NB4 (cell line): ENCODE measurements at places on chromosomes 7 and 10.
A peak's percentile ranks its signal among the peaks of the same experiment; 100 is the strongest.

- no peak for DNase-seq
Measured at GRCh38 chr7:30144657-30145306, 10.0 kb downstream of the MTURN start.

- no peak for DNase-seq
Measured at GRCh38 chr7:28483112-28483511, 70.8 kb downstream of the CREB5 start.

DNA sequence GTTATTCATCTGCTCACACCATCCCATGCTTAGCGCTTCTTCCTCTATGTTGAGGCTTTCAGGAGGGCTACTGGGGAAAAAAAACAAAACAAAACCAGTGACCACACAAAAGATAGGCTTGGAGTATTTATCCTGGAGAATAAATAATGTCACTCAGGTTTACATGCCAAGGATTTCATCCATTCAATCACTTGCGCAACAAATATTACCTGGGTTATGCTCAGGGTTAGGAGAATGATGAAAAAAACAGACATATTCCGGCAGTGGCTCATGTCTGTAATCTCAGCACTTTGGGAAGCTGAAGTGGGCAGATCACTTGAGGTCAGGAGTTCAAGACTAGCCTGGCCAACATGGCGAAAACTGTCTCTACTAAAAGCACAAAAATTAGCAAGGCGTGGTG is 3.3 kb upstream of the ELOVL3 start:
- no peak for DNase-seq

GRCh38 chr7:127252377-127252713 is 396 bp downstream of the GRM8 start:
- no peak for DNase-seq

DNA sequence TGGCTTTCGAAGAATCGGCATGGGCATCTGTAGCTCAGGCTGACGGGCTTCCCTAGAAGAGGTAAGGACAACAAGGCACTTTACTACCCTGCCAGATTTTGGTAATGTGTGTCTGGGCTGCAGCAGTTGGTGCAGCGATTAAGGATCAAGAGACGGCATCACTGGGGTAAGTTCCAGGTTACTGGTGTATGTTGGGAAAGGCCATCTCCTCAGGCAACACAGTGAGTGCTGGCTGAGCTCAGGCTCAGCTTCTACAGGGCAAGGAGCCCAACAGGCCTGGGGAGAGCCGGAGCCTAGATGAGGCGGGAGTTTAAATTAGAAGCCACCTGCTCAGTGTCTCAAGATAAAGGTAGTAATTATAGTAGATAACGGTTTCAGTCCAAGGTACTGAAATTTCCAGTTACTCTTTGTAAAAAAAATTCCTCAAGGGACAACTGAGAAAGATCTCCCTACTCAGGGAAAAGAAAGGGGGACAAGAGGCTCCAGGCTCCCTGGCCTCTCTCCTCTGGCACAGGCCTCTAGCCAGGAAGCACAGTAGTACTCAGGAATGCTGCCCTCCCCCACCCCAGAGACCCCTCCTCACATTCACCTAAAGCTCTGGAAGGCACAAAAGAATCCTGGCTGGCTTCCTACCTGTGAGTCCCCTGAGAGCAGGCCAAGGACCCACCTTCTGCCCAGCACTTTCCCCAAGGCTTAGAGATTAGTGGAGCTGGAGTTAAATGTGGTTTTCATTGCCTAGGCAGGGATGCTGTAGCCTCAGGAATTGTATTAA is 3.9 kb downstream of the CXCL12 start:
- DNase-seq, result no peak

GRCh38 chr7:140209866-140210609 is 33.3 kb upstream of the KDM7A start:
- DNase-seq, result peak; percentile 88

- DNase-seq, result peak; percentile 65
Measured at GRCh38 chr7:101676956-101677355, 47.9 kb upstream of the MYL10 start.

GRCh38 chr7:41185851-41186250 is 517.0 kb downstream of the INHBA start:
- DNase-seq, result no peak

- DNase-seq, result no peak
Measured at GRCh38 chr7:39168403-39169098, 190.8 kb downstream of the POU6F2 start.

DNA sequence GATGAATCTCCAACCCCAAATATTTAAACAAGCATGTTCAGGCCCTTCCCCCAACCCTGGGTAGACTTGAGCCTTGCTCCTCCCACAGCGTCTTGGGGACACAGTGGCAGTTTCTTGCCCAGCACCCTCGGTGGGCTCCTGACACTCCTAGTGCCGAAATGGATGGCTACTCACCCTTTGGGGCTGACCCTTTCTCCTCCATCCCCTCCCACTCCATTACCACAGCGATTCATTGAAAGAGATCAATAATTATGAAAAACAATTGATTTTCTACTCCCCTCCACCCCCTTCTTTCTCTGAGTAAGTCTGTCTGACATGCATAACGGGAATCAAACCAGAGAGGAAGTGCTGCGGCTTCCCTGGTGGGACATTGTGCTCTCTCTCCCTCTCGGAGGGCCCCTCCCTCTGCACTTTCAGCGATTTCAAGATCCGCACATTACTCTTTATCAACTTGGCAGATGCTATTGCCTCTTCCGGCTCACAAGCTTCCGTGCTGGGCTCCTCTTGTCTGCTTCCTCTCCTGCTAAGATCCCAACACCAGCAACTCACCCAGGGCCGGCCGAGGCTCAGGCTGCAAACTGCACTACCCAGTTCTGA is 79.0 kb upstream of the PLXNA4 start:
- DNase-seq, result peak; percentile 99

GRCh38 chr7:37045681-37046179 is 321.4 kb upstream of the AOAH start:
- no peak for DNase-seq

DNA sequence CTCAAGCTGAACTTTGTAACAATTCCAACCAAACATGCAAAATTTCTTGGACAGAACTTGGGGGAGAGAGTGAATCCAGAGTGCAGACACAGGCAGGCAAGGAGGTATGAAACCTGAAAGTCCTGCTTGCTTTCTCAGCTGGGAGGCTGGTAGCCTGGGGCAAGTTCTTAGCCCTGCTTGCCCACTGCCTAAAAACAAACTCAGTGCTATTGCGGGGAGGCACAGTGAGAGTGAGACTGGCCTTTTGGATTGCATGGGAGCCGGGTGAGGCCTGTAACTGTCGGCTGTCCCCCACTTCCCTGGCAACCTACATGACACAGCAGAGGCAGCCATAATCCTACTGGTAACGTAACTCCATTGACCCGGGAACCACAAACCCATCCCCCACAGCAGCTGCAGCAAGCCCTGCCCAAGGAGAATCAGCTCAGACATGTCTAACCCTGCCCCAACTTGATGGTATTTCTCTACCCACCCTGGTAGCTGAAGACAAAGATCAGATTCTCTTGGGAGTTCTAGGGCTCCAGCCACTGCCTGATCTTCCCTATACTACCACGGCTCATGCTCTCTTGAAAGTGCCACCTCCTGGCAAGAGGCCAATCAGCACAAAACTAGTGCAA is 663.6 kb downstream of the GRM8 start:
- peak; percentile 40 for DNase-seq

DNA sequence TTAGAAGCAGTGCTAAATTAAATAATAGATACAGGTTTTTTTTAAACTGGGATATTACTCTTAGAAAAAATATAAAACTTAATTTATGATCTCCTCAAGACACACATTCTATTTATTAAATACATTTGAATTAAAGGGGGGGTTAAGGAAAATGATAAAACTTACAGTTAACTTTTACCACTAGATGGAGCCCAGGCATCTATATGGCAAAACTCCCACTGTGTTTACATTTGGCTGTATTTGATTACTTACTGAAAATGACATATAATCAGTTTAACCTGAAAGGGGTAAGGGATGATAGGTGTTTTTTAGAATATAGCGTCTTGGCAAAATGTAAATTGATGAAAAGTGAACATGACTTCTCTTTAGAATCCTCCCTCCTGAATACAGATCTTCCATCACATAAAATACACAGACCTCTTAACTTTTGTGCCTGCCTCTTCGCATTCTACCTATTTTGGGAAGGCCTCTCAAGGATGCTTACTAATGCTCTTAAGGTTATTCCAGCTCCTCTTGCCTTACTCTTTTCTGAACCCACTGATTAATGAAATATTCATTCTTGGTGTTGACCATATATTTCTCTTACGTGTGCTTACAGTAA is 235.7 kb downstream of the AGMO start:
- peak; percentile 44 for DNase-seq

DNA sequence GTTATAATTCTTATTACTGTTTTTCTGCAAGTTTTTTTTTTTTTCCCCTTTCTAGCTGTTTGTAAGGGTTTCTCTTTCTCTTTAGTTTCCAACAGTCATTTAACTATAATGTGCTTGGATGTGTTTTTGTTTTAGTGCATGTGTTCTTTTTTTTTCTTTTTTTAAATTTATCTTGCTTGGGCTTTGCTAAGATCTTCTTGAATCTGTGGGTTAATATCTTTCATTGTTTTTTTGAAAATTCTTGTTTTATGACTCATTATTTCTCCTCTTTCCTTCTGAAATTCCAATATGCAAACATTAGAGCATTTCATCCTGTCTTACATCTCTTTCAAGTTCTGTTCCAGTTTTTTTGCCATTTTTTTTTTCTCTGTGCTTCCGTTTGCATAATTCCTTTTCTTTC is 5.7 kb upstream of the HK1 start:
- no peak for DNase-seq

GRCh38 chr10:62008946-62009345 is 107.4 kb downstream of the ARID5B start:
- no peak for DNase-seq

DNA sequence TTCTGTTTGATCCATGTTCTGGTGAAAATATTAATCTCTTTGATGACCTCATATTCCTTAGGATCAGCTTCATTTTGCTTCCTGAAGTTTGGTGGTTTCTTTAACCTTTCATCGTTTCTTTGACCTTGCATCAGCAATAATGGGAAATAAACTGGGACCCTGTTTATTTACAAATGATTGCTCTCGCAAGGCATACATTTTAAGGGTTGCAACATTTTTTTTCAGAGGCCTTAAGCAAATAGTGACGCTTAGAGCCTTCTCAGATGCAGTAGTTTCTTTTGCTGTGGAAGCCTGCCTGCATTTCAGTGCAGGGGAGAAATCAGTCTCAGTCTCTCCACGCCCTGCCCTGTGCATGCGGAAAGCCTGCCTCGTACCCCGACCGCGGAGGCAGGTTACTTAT is 139.1 kb upstream of the NPS start:
- DNase-seq, result no peak

GRCh38 chr7:82690929-82691328 is 247.4 kb upstream of the CACNA2D1 start:
- no peak for DNase-seq

- DNase-seq, result no peak
Measured at GRCh38 chr7:24874791-24875190, 105.2 kb downstream of the OSBPL3 start.

GRCh38 chr7:1248143-1248915 is 15.7 kb downstream of the UNCX start:
- DNase-seq, result peak; percentile 70

- DNase-seq, result no peak
Measured at GRCh38 chr7:106621393-106622132, 39.4 kb downstream of the CCDC71L start.

- peak; percentile 37 for DNase-seq
Measured at GRCh38 chr7:151570366-151570915, 50.7 kb upstream of the RHEB start.

GRCh38 chr10:69045441-69046300 is 42.2 kb upstream of the SRGN start:
- peak; percentile 96 for DNase-seq

- DNase-seq, result no peak
Measured at GRCh38 chr10:43957267-43958070, 308.8 kb upstream of the ZNF32 start.

- DNase-seq, result no peak
Measured at GRCh38 chr7:70777251-70777650, 354.7 kb upstream of the GALNT17 start.

DNA sequence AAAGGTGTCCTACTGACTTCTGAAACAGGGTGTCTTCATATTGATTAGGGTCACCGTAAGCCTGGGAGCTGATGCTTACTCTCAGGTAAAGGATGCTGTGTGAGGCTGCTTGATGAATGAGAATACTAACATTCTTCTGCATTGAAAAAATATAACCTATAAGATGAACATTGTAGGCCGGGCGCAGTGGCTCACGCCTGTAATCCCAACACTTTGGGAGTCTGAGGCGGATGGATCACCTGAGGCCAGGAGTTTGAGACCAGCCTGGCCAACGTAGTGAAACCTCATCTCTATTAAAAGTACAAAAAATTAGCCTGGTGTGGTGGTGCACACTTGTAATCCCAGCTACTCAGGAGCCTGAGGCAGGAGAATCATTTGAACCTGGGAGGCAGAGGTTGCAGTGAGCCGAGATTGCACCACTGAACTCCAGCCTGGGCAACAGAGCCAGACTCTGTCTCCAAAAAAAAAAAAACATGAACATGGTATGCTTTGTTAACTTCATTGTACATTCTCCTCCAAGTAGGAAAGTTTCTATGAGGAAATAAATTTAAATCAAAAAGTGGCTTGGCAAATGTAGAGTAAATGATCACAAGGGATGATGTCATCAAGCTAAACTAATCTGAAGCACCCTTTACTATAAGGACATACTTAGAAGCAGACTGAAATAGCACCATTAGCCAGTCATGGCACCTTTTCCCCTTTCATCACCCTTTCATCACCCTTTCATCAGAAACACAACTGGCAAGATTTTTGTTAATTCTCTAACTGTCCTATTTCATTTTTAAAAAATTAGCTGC is 1.5 kb upstream of the BRAF start:
- DNase-seq, result no peak

DNA sequence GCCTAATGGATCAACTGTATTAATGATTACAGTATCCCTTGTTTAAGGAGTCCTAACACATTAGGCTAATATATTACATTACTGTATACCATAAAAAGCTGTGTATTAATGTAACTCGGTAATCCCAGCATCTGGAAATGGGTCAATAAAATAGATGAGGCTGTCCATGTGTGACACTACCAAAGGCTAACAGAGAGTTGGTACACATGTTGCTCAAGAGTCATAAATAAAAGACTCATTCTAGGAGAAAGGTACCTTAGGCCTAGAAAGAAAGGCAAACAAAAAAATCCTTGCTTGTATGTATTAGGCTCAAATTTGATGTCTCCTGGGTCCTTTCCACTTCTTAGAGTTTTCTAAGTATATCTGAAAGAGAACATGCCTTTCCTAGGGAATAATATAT is 14.6 kb downstream of the MCMBP start:
- DNase-seq, result no peak

DNA sequence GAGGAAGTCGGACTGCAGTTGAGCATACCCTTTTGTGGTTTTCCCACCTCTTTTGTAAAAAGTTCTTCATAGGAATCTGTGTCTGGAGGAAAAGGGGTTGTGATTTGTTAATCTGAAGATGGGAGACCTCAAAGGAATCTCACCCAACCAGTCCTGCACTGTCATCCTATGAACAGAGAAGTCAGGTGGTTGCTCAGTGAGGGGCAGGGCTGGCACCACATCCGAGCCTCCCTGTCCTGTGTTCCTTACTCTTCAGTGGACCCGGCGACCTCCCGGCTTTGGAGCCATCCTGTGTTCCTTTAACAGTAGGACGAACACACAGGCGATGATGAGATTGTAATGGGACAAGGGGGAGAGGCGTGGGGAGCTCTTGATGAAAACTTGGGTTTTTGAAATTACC is 2.8 kb upstream of the MGMT start:
- no peak for DNase-seq
